Activated naive CD4-positive, alpha-beta T cell treated with anti-CD3 and anti-CD28 coated beads for 36 hours (primary cell): ENCODE measurements at places on chromosomes 12 and 14. TPM values are rescaled to one million over a fixed set of nuclear protein-coding genes. Genes with fewer than 3 reads are reported as not detected.
A peak's percentile ranks its signal among the peaks of the same experiment; 100 is the strongest.

The ALDH1L2 gene
- total RNA-seq: 14.3 TPM

The FLVCR2 gene
- 10.4 TPM for total RNA-seq

The AQP6 gene
- total RNA-seq: not detected

The KRT77 gene
- not detected for total RNA-seq

The TAS2R31 gene
- total RNA-seq: 1.1 TPM

GRCh38 chr12:74401035-74401434 lies 136.6 kb upstream of the ATXN7L3B start:
- DNase-seq: no peak
- H3K36me3 ChIP-seq: no peaks in the 10 kb centered on the region
- no peaks in the 10 kb centered on the region for H3K4me1 ChIP-seq
- H3K4me3 ChIP-seq: no peak overlapping the region

DNA sequence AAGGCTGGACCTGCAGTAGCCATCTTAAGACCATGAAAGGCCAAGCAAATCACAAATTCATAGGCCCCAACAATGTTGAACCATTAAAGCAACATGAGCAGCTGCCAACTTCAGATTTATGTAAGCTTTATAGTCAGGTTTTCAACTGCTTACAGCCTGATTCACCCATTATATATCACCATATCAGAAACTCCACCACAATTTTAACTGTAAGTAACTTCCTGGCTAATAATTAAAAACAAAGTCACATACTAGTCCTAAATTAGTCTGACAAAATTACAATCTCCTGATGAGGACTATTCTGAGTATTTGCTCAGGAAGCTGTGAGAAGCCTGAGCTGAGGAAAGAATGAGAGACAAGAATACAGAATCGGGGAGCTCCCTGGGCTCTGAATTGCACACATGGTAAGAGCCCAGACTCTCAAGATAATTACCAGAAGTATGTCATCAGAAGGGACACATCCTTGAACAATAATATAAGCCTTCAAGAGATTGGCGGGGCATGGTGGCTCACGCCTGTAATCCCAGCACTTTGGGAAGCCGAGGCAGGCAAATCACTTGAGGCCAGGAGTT lies 55.1 kb downstream of the NUMB start:
- peaks cover 13% of the 10 kb centered on the region for H3K36me3 ChIP-seq
- H3K4me3 ChIP-seq: no peak overlapping the region
- no peaks in the 10 kb centered on the region for H3K27me3 ChIP-seq

GRCh38 chr14:71525663-71526221 lies 406.5 kb upstream of the RGS6 start:
- no peak overlapping the region for H3K27ac ChIP-seq
- no peaks in the 10 kb centered on the region for H3K27me3 ChIP-seq
- no peak for DNase-seq
- H3K4me1 ChIP-seq: peaks cover 19% of the 10 kb centered on the region
- no peak overlapping the region for H3K4me3 ChIP-seq

DNA sequence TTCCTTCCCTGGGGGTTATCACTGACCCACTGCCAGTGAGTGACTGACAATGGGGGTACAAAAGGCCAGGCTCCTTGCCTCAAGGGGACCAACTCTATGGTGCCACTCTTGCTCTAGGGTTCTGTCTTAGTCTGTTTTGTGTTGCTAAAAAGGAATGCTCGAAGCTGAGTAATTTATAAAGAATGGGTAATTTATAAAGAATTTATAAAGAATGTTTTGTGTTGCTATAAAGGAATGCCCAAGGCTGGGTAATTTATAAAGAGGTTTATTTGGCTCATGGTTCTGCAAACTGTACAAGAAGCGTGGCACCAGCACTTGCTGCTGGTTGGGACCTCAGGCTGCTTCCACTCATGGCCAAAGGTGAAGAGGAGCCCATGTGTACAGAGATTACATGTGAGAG lies 15.8 kb upstream of the RASSF8 start:
- H3K27ac ChIP-seq: no peak overlapping the region
- no peak overlapping the region for H3K4me3 ChIP-seq
- H3K27me3 ChIP-seq: peaks cover 4% of the 10 kb centered on the region

- H3K27ac ChIP-seq: peak overlapping the region; percentile 98
- H3K4me3 ChIP-seq: peak overlapping the region; percentile 94
- peak; percentile 55 for DNase-seq
These were observed 522 bp downstream of the R3HDM2 start for GRCh38 chr12:57430112-57430930.

DNA sequence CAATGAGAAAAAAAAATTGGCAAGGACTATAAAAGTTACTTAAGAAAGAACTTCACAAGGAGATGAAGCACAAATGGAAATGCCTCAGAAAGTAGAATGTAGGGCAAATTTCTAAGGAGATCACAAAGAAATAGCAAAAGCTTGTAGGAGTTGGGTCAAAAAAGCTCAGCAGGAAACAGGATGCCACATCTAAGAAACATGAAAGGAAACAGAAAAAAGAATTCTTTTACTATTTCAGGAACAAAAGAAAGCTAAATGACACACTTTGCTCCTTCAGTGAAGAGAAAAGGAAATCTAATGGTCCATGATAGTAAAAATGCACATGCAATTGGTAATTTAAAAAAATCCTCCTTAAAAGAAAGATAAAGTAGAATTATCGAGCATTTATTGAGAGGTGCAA lies 452.1 kb upstream of the GARIN6 start:
- H3K27me3 ChIP-seq: no peaks in the 10 kb centered on the region
- no peaks in the 10 kb centered on the region for H3K4me1 ChIP-seq
- DNase-seq: no peak

DNA sequence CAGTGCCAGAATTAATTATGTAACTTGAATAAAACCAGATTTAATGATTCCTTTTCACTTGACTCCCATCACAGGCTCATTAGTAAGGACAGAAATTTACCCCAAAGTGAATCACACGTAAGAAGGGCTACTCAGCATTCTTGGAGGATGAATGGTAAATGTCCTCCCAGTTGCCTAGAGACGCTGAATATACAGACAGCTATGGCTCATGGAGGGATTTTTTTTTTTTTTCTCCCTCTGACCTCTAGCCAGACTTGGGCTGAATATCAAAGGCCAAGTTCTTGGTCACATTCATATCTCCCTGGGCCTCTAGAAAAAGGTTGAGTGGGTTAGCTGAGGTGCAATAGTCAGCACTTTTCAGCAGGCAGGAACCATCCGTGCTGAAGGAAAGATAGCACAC lies 77.5 kb downstream of the PHLDA1 start:
- no peaks in the 10 kb centered on the region for H3K27me3 ChIP-seq
- H3K4me3 ChIP-seq: no peak overlapping the region
- peaks cover 8% of the 10 kb centered on the region for H3K4me1 ChIP-seq
- no peak overlapping the region for H3K27ac ChIP-seq
- H3K36me3 ChIP-seq: no peaks in the 10 kb centered on the region

DNA sequence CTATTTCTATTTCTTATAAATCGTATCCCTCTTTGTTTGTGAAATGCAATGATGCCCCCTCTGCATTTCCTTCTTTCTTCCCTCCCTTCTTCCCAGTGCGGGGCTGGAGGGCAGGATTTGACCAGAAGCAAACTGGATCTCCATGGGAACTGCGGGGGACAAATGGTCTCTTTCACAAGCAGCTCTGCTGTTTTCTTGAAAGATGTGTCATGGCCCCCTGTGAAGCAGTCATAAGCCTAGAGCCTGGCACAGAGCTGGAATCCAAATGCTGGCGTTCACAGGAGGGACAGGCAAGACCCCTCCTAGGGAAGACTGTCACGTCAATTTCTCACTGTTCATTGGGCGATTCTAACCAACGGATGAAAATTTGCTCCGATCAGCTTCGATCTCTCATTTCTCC lies 203.5 kb upstream of the NOS1 start:
- no peak for DNase-seq
- no peaks in the 10 kb centered on the region for H3K4me1 ChIP-seq
- no peak overlapping the region for H3K27ac ChIP-seq
- no peak overlapping the region for H3K4me3 ChIP-seq

DNA sequence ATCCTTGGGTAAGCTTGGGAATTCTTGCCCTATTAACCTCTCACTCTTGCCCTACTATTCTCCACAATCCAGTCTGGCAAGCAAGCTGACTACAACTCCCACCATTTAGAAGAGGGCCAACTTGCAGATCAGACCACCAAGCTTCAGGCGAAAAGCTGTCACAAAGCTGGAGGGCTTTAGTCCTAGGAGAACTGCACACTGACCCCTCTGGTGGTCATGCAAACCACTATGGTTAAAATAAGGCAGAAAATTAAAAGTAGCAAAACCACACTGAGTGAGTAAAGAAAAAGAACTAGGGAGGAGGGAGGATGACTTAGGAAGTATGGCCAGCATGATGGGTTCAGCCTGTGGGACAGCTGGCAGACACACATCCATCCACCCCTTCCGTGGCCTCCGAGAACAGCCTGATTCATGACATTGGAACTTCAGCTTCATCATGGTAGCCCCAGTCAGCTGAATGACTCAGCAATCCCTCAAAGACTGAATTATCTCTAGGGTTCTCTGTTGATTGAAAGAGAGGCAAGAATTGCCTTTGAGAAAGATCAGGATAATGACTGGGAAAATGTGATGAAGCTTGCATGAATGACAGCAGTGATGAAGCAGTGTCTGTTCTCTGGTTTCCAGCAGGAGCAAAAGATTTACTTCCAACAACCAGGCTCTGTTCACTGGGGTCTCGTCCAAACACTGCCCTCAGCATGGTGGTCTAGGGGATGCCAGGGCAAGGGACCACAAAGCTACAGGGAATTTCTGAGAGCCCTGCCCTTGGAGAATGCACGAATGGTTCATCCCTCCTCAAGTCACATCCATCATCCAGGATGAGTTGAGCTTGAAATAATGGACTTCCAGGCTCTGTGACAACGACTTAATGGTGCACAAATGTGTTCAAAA lies 24.4 kb downstream of the PITPNM2 start:
- no peak overlapping the region for H3K4me3 ChIP-seq
- H3K27ac ChIP-seq: no peak overlapping the region
- H3K36me3 ChIP-seq: no peaks in the 10 kb centered on the region
- no peaks in the 10 kb centered on the region for H3K27me3 ChIP-seq
- peaks cover 45% of the 10 kb centered on the region for H3K4me1 ChIP-seq

DNA sequence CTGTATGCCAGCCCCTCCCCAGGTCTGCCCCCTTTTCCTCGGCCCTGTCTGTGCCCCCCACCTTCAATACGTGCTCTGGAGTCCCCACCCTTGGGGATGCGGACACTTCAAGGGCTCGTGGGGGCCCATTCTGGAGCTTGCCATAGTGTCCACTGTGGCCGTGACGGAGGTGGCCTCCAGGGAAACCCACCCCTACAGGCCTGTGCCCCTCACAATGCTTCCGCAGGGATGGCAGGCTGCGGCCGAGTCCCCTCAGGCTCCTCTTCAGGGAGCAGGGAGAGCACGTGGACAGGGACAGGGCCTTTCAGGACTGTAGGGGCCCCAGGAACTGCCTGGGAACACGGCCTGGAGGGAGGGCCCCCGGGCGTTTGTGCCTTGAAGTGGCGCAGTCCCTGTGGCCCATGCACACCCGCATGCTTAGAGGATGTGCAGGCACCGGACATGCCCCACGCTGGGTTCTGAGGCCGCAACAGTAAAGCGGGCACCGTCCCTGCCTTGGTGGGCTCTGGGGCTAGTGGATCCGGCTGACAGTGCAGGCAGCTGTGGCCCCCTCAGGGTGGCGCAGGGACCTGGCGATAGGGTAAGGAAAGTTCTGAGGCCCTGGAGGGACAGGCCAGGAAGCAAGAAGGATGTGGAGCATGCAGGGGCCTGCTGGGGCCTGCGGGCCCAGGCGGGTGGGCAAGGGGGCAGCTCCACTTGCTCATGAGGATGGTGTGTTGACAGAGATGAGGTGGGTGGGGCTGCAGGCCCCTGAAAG lies 209.0 kb upstream of the RTL1 start:
- H3K27ac ChIP-seq: no peak overlapping the region
- no peaks in the 10 kb centered on the region for H3K4me1 ChIP-seq
- peaks cover 4% of the 10 kb centered on the region for H3K27me3 ChIP-seq
- H3K36me3 ChIP-seq: no peaks in the 10 kb centered on the region
- H3K4me3 ChIP-seq: no peak overlapping the region

DNA sequence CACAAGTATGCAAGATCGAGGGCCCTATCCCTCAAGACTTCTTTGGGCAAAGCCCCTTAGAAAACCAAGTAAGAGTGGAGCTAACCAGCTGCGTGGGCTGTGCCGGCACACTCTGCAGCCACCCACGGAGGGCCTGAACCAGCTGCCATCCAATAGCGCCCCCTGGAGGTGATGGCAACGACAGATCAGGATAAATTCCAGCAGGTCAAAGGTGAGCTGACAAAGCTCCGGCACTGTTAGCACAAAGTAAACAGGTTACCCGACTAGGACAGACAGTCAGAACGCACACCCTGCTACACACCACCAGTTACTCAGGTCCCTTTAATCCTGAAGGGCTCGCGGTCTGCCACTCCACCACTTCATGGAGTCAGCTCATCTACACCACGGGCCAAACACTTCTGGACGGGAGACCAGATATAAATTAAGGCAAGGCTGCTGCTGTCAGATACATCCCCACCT lies 4.9 kb downstream of the ZBTB39 start:
- peaks cover 35% of the 10 kb centered on the region for H3K36me3 ChIP-seq
- no peaks in the 10 kb centered on the region for H3K27me3 ChIP-seq
- H3K27ac ChIP-seq: no peak overlapping the region
- H3K4me1 ChIP-seq: peaks cover 71% of the 10 kb centered on the region
- H3K4me3 ChIP-seq: no peak overlapping the region

GRCh38 chr12:52010692-52011601 lies 4.2 kb downstream of the TAMALIN start:
- no peak overlapping the region for H3K4me3 ChIP-seq
- H3K27me3 ChIP-seq: peaks cover 3% of the 10 kb centered on the region
- H3K36me3 ChIP-seq: peaks cover 7% of the 10 kb centered on the region
- peaks cover 15% of the 10 kb centered on the region for H3K4me1 ChIP-seq

DNA sequence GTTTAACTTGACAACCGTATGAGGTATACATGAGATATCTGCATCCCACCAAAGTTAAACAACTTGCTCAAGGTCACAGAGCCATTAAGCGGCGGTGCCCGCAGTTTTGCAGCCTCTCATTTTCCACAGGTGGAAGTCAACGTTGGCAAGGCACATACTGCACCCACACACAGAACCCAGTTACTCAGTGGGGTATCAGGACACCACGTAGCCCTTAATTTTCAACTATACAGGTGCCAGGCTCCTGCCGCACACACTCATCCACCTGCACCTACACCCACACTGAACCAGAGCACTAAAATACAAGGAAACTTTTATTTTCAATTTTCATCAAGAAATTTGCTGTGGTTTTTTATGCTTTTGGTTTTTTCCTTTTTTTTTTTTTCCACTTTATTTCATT lies 1.7 kb upstream of the NOP2 start:
- H3K27ac ChIP-seq: no peak overlapping the region
- peak overlapping the region; percentile 98 for H3K4me3 ChIP-seq
- peaks cover 59% of the 10 kb centered on the region for H3K4me1 ChIP-seq
- DNase-seq: no peak
- peaks cover 53% of the 10 kb centered on the region for H3K36me3 ChIP-seq

DNA sequence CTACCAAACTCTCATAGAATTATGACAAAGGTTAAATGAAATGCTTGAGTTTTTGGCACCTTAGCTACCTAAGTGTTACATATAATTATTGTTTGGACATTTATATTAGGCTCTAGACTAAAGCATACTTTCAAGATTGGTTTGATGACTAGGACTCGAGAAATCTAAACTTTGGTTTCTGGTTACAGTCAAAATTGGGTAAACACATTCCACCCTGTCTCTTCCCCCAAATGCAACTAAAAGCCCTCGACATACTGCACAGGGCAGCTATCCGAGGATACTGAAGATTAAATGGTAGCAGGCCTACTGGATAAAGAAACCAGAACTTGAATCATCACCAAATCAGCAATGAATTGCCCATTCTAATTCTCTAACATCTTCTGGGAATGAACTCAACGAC lies 369.1 kb downstream of the PRKD1 start:
- DNase-seq: no peak
- no peaks in the 10 kb centered on the region for H3K36me3 ChIP-seq
- H3K4me3 ChIP-seq: no peak overlapping the region
- no peaks in the 10 kb centered on the region for H3K27me3 ChIP-seq
- no peaks in the 10 kb centered on the region for H3K4me1 ChIP-seq
